ENCODE measurements at places on chromosomes 16 and 17. TPM values are rescaled to one million over a fixed set of nuclear protein-coding genes. Genes with fewer than 3 reads are reported as not detected.
A peak's percentile ranks its signal among the peaks of the same experiment; 100 is the strongest.

DNA sequence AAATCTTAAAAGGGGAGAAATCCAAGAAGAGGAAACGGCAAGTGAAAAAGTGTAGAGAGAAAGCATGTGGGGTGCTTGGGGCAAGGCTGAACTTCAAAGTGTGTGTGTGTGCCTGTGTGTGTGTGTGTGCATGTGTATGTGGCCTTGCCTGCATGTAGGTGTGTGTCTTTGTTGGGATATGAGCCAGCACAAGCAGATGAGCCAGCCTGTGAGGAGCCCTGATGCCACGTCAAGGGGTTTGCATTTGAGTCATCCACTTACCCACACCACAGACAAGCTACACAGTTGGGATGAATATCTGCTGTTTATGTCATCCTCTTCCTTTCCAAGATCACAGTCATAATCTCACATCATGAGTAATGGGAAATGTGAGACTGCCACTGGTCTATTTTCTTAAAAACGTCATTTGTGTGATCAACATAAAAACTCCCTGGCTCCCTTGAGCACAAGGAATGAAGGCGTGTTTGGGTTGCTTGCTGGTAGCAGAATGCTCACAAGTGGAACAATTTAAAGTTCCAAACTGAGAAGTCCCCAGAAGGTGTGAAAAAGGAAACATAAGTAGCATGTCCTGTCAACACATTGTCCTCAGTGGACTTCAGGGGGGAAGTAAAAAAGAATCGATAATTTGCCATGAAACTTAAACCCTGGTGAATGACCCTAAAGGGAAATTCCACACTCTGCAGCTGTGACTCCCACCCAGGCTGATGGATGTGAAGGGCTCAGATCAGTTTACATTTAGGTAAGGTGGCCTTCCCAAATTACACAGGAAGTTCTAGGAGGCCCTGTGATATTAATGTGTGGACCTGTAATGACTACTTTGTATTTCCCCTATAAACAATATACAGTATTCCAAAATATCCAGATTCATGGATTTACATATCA, 14.7 kb downstream of the KCTD19 start:
- H3K4me1 ChIP-seq = peaks cover 45% of the 10 kb centered on the region
- H3K36me3 ChIP-seq = no peaks in the 10 kb centered on the region
- H3K27me3 ChIP-seq = no peaks in the 10 kb centered on the region
- peak; percentile 76 for DNase-seq
- peak overlapping the region; percentile 98 for H3K27ac ChIP-seq

- H3K27ac ChIP-seq = no peak overlapping the region
- no peak overlapping the region for H3K4me3 ChIP-seq
- peaks cover 2% of the 10 kb centered on the region for H3K27me3 ChIP-seq
- DNase-seq = no peak
- H3K36me3 ChIP-seq = peaks cover 17% of the 10 kb centered on the region
- peaks cover 5% of the 10 kb centered on the region for H3K4me1 ChIP-seq
These were observed 1.1 kb downstream of the CSF3 start for GRCh38 chr17:40015998-40016985.

DNA sequence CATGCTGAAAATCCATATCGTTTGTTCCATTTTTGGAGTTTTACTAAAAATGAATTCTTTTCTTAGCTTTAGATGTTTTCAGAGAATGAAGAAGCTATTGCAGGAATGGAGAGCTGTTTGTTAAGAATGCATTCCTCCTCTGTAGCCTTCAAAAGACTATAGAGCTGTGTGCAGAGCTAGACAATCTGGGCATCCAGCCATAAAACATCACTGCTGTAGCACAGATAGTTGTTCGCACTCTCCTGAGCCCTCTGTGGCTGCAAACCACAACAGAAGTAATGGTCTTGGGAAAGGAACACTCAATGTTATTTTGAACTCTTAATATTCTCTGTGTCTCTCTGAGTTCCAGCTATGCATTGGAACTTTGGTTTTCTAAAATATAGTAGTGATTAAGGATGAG, 4.9 kb downstream of the TNRC6C start:
- H3K36me3 ChIP-seq = peaks cover 9% of the 10 kb centered on the region
- no peaks in the 10 kb centered on the region for H3K27me3 ChIP-seq
- peaks cover 49% of the 10 kb centered on the region for H3K4me1 ChIP-seq
- no peak overlapping the region for H3K4me3 ChIP-seq
- DNase-seq = no peak

DNA sequence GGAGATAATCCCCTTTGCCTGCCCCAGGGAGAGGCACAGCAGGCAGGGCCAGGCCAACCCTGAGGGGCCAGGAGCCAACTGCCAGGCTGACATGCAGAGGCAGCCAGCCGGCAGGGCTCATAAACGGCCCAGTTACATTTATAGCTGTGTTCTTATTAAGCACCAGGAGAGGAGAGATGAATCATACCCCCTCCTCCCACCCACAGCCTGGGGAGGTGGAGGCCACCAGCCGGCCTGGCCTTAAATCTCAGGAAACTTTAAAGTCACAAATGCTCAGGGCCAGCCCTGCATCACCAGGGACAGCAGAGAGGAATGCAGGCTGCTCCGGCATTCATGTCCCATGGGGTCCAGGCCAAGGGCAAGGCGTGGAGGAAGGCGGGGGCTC, 177.2 kb downstream of the TMEM132E start:
- no peaks in the 10 kb centered on the region for H3K4me1 ChIP-seq
- no peak for DNase-seq
- no peaks in the 10 kb centered on the region for H3K36me3 ChIP-seq
- no peak overlapping the region for H3K4me3 ChIP-seq
- peaks cover 8% of the 10 kb centered on the region for H3K27me3 ChIP-seq

GRCh38 chr17:48299760-48300159, 130.3 kb downstream of the SKAP1 start:
- H3K4me1 ChIP-seq = peaks cover 50% of the 10 kb centered on the region
- peak overlapping the region; percentile 1 for H3K27ac ChIP-seq
- H3K4me3 ChIP-seq = no peak overlapping the region
- H3K36me3 ChIP-seq = peaks cover 15% of the 10 kb centered on the region

GRCh38 chr16:68346892-68347480, 36.2 kb downstream of the PRMT7 start:
- DNase-seq = no peak
- H3K27ac ChIP-seq = no peak overlapping the region
- peaks cover 2% of the 10 kb centered on the region for H3K4me1 ChIP-seq
- H3K36me3 ChIP-seq = peaks cover 80% of the 10 kb centered on the region

DNA sequence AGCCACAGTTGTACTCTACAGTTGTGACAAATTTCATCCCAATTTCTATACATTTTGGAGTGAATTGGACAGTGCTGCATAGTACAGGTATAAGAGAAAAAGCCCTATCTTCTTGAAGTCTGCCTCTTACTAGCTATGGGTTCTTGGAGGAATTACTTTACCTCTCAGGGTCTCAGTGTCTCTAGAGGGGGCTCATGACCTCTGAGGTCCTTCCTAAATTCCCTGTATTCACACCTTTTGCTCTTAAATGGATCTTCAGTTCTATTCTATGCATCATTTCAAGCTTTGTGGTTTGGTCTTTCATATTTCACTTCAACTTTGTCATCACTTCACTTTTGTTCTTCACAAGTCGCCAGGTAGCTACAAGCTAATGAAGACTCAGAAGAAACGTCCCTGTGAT, 71.2 kb upstream of the ERCC4 start:
- no peaks in the 10 kb centered on the region for H3K36me3 ChIP-seq
- no peaks in the 10 kb centered on the region for H3K27me3 ChIP-seq
- DNase-seq = no peak
- H3K4me3 ChIP-seq = no peak overlapping the region

- no peaks in the 10 kb centered on the region for H3K4me1 ChIP-seq
- no peak for DNase-seq
- peaks cover 3% of the 10 kb centered on the region for H3K27me3 ChIP-seq
- no peak overlapping the region for H3K4me3 ChIP-seq
- no peak overlapping the region for H3K27ac ChIP-seq
These were observed 20.3 kb upstream of the CDH5 start for GRCh38 chr16:66346221-66346620.

- peaks cover 12% of the 10 kb centered on the region for H3K36me3 ChIP-seq
- no peak overlapping the region for H3K4me3 ChIP-seq
- no peak for DNase-seq
These were observed 17.5 kb upstream of the IL21R start for GRCh38 chr16:27384425-27384824.

GRCh38 chr16:471353-472198, 46.1 kb downstream of the RAB11FIP3 start:
- no peaks in the 10 kb centered on the region for H3K36me3 ChIP-seq
- DNase-seq = no peak
- H3K4me3 ChIP-seq = no peak overlapping the region
- H3K27ac ChIP-seq = no peak overlapping the region
- H3K4me1 ChIP-seq = no peaks in the 10 kb centered on the region

DNA sequence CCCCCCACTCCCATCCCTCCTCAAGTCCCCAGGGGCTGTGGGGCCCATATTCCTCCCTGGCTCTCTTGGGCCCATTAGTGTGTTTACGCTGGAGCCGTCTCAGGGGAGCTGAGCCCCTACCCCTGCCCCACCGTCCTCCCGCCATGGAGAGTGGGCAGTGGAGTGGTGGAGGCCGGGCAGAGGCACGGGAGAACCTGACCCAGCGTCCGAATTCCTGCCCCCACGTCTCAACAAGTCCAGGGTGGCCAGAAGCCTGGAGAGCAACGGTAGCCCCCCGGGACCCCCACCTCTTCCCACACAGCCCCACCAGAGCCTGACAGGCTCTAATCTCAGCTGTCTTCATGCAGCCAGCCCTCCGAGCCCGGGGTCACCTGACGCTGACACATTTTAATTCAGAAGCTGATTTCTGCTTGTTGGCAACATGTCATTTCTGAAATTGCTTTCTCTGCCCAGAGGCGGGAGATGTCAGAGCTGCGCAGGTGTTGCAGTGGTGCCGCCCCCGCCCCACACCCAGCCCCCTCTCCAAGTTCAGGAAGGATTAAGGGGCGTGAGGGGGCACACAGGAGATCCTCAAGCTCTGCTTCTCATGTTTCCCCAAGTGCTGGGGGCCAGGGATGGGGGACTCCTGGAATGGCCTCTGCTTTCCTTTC, 32.6 kb downstream of the WNT9B start:
- H3K4me1 ChIP-seq = no peaks in the 10 kb centered on the region
- H3K36me3 ChIP-seq = no peaks in the 10 kb centered on the region
- DNase-seq = no peak

GRCh38 chr16:22232277-22233036, 26.4 kb downstream of the EEF2K start:
- no peak for DNase-seq
- H3K36me3 ChIP-seq = peaks cover 57% of the 10 kb centered on the region
- H3K27me3 ChIP-seq = no peaks in the 10 kb centered on the region

GRCh38 chr17:79576333-79576732, 34.5 kb downstream of the RBFOX3 start:
- H3K27me3 ChIP-seq = no peaks in the 10 kb centered on the region
- H3K36me3 ChIP-seq = no peaks in the 10 kb centered on the region
- H3K4me1 ChIP-seq = no peaks in the 10 kb centered on the region
- H3K4me3 ChIP-seq = no peak overlapping the region

The MMP2 gene
- 0.11 TPM for total RNA-seq

The NXPH3 gene
- total RNA-seq = 0.25 TPM

The PRAC2 gene
- total RNA-seq = not detected

The FOXL1 gene
- 0.23 TPM for total RNA-seq

The CCDC57 gene
- 51.7 TPM for total RNA-seq

The LRRC37A3 gene
- total RNA-seq = 16.1 TPM

The CCR7 gene
- 367 TPM for total RNA-seq

The GCSH gene
- total RNA-seq = 23.2 TPM

The C17orf50 gene
- not detected for total RNA-seq

The PRSS8 gene
- total RNA-seq = not detected
